Amniotic stem cell (primary cell): ENCODE measurements at places on chromosomes 1 and 21.

GRCh38 chr1:218383051-218383450, 37.9 kb downstream of the TGFB2 start:
- no peak for DNase-seq

DNA sequence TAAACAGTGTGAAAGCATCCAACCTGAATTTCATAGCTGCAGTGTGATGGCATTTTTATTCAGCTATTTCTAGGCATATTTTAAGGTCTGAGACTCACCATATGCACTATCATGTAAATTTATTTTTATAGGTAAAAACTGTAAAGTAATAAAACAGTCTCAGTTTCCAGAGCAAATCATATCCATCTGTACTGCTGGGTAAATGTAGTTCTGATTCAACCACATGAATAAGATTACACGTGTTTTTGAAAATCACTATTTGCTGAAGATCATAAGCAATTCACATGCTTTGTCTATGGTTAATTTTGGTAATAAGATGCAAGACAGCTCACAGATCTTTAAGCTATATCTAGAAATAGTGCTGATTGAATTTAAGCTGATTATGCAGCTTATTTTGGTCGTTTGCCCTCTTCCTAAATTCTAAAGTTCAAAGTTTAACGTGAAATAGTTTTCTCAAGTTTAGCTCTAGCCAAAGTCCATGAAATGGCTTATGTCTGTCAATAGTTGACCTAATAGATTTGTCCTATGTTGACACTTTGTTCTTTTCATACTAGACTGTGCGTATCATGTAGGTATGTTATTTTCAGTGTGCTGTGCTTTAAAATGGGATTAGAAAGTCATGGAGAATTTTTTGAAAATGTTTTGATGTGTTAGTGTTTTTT, 489.0 kb downstream of the USP25 start:
- no peak for DNase-seq

GRCh38 chr1:52814465-52814864, 28.1 kb upstream of the ZYG11A start:
- DNase-seq = no peak

- DNase-seq = no peak
Measured at GRCh38 chr1:19414515-19415121, 70.7 kb downstream of the CAPZB start.

- no peak for DNase-seq
Measured at GRCh38 chr1:38456531-38456876, 403.1 kb downstream of the RRAGC start.

DNA sequence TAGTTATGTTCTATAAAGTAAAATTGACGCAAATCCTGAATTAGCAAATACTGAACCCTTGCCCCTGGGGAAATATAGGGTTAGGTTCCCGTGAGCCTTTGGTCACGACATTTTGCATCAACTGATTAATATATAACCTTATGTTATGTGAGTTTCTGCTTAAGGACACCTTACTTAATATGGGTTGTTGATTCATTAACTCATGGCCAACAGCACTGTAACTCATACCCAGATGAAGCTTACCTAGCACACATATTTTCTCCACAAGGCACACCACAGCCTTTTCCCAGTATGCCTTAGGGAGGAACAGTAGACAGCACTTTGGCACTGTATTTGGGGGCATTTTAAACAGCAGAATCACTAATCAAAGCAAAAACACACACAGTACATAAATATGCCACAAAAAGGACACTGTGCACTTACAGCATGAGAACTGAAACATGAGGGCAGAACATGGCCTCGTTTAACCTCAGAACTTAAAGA, 15.1 kb downstream of the INAVA start:
- DNase-seq = no peak

DNA sequence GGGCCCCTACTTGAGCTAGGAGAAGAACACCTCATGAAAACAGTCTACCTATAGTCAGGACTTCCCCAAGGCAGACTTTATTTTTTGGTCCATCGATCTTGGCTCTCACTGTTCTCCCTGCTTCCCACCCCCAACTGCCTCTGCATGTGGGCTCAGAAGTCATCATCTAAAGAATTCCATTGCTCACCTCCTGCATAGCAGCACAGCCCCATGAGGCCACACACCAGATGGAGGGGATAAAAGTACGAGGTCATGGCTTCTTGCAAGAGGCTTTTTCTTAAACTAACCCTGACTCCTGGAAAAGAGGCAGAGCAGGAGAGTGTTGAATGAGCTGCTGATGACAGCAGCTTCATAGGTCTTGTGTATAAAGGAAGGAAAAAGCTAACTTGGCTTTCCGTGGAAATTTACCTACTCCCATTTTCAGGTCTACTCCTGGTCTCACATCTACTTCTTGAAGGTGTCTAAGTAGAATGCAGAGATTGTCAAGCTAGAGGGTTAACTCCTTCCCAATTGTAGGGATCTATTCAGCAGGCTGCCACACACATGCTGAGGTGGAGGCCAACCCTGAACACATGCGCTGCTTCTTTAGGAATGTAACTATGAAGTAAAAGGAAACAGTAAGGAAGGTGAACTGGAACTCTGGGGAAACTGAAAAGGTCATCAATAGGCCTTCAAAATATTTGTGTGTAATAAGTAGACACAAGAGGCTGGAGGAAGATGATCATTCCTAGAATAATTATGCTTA, 18.7 kb downstream of the WNT2B start:
- DNase-seq = no peak

GRCh38 chr1:68344208-68344607, 105.5 kb downstream of the RPE65 start:
- DNase-seq = no peak

GRCh38 chr1:225998560-225999226, 450 bp downstream of the SDE2 start:
- peak; percentile 0 for DNase-seq

DNA sequence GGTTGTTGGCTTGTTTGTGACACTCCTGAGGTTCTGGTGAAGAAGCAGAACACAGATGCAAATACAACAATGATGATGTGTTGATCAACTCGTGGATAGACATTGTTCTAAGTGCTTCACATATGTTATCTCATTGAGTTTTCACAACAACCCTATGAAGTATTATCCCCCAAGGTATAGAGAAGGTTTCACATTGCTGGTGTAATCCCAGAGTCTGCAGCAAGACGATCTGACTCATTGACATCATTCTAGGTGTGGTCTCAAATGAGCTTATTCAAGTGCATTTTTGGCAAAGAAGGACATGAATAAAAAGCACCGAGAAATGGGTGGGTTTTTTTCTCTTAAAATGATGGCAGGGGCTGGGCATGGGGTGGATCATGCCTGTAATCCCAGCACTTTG, 64.1 kb upstream of the SCAF4 start:
- no peak for DNase-seq

DNA sequence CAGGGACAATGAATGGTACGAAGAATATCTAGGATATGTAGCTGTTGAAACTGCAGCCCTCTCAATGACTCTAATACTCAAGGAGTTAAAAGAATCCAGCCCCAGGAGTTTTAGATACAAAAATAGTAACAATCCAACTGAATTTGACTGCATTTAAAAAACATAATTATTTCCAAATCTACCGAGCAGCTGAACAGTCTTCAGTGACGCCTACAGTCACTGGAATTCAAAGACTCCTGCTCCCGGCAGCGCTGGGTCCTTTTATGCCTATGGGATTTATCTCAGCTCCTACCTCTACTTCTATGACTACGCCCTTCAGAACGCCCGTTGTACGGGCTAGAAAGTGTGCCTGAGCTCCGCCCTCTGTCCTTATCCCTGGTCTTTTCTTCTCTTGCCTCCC, 55.7 kb downstream of the WARS2 start:
- no peak for DNase-seq

GRCh38 chr1:91864017-91864700, 21.8 kb downstream of the TGFBR3 start:
- no peak for DNase-seq

DNA sequence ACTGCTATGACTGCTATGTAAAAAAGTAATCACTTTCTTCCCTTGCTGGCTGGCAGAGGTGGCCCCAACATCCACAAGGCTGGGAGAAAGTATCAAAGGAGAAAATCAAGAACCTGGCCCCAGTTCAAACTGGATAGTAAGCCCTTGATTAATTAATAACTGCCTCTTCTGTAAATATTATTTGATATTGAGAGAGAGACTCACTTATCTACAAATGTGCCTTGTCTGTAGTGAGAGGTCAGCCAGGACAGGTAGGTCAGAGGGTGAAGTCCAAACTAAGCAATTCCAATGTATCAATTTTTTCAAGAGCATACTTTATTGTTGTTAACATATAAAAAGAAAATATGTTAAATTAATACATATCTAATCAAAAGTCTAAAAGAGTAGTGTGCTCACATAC, 23.8 kb upstream of the TARBP1 start:
- DNase-seq = no peak

- no peak for DNase-seq
Measured at GRCh38 chr1:8003438-8004112, 22.5 kb downstream of the ERRFI1 start.

- no peak for DNase-seq
Measured at GRCh38 chr1:3821908-3822307, 25.6 kb upstream of the LRRC47 start.

DNA sequence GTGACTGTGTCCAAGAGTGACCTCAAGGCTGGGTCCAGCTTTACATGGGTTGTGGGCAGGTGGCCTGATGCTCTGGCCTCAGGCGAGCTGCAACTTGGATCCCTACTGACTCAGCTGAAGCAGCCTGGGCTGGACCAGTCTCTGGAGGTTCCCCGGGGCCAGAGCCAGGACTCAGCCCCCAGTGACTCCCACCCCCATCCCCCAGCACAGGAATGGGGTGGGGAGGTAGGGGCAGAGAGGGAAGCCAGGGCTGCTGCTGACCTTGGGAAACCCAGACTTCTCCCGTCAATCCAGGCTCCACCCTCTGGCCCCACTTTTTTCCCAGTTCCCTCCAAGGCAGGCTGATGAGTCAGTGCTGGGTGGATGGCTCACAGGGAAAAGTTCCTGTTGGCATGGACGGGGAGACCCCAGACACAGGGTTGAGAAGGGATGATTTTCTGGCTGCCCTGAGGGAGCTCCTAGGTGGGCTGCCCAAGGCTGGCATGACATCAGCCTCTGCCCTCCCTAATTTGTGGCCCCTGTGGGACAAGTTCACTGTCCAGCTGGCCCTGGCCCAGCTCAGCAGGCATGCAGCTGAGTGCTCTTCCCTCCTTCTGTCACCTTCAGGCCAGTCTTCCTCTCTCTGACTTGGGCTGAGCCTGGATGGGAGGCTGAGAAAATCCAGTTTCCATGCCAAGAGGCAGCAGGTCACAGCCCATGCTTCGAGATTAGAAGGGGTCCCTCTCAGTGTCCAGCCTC, 2.2 kb downstream of the ZC3H12A start:
- DNase-seq = no peak

GRCh38 chr1:222918801-222919477, 104.1 kb downstream of the DISP1 start:
- DNase-seq = peak; percentile 49

DNA sequence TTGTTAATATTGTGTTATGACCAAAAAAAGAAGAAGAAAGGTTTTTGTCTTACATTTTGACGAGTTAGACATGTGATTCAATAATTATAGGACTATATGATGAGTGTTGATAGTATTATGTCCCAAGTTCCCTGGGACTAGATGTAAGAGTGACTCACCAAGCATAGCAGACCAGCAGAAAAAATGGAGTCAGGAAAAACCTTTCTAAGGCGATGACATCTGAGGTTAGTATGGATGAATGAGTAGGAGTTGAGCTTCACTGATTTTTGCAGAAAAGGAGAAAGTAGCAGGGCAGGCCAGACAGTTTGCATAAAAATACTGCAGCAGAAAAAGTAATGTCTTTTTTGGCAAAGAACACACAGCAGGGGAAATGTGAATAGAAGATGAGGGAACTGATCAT, 1041.3 kb upstream of the ADGRL4 start:
- no peak for DNase-seq

DNA sequence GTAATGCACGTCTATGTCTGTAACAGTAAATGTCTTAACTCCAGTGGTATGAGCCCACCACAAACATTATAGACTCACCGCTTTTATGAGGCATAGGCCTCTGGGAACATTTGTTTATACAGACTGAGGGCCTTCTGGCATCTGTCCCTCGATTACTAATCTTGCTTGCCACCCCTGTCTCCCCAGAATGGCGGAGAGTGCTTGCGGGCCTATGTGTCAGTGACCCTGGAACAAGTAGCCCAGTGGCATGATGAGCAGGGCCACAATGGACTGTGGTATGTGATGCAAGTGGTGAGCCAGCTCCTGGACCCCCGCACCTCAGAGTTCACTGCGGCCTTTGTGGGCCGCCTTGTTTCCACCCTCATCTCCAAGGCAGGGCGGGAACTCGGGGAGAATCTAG, 18.3 kb upstream of the SHISA4 start:
- no peak for DNase-seq

DNA sequence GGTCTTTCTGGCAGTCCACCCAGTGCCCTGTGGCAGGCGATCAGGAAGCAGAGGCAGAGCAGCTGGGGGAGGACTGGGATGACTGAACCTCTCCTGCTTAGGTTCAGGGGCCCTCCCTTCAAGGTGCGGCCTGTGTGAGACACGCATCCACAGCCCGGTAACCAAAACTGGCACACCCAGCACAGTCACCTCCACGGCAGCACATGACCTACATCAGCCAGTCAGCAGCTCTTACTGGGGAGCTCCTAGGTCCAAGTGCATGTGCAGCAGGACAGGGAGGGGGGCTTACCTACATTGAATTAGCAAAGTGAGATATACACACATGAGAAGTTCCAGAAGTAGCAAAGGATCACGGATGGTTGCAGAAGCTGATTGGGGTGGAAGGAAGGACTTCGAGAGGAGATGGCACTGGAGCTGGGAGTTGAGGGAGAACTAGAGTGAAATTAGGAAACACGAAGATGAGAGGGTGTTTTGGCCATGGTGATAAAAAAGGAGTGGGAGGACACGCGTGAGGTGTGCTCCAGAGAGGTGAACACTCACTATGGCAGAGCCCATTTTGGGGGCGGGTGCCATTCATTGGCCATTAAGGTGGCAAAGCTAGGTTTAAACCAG, 51.4 kb upstream of the IRF2BP2 start:
- DNase-seq = no peak

GRCh38 chr1:232590744-232591082, 39.2 kb downstream of the SIPA1L2 start:
- DNase-seq = no peak

DNA sequence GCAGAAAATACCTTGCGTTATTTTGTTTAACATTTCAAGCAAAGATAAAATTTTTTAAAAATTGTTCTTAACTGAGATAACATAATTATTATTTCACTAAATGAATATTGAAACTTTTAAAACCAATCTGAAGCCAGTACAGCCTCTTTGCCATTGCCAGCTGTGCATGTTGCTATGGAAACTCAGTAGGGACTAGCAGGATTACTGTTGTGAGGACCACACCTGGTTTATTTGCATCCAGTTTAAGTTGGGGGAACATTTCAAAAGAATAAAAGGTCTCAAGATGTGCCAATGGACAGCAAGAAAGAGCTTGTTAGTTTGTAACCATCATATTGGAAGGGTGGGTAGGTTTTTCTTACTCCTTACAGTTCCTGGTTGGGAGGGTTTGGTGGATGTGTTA, 80.7 kb downstream of the POU2F1 start:
- no peak for DNase-seq

GRCh38 chr21:40569357-40569756, 277.6 kb downstream of the DSCAM start:
- no peak for DNase-seq

GRCh38 chr1:178223289-178223688, 129.4 kb downstream of the RASAL2 start:
- no peak for DNase-seq

GRCh38 chr1:52667290-52667689, 30.9 kb downstream of the COA7 start:
- no peak for DNase-seq
